B cell (primary cell): ENCODE measurements at places on chromosomes 5 and 9. TPM values are rescaled to one million over a fixed set of nuclear protein-coding genes. Genes with fewer than 3 reads are reported as not detected.

DNA sequence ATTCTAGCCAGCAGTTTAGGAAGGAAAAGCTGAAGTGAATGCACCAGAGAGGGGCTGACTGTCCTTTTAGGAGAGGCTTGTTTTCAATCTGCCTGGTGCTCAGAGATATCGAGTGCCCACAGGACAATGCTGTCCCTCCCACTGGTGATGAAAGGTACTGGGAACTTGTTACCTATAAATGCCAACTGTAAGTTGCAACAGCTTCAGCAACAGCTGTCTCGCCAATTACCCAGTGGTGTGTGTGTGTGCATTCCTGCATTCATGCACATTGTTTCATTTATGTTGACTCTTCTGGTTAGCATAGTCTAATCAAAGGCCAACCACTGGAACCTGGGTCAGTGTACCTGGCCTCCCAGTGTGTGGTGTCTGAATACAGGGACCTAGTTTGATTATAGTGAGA is 161.1 kb downstream of the CSNK1G3 start:
- H3K27me3 ChIP-seq: no peaks in the 10 kb centered on the region
- no peaks in the 10 kb centered on the region for H3K36me3 ChIP-seq
- H3K4me1 ChIP-seq: no peaks in the 10 kb centered on the region
- no peak overlapping the region for H3K27ac ChIP-seq

The EPB41L4A gene
- polyA plus RNA-seq: 0.48 and 1.8 TPM in 2 replicates

DNA sequence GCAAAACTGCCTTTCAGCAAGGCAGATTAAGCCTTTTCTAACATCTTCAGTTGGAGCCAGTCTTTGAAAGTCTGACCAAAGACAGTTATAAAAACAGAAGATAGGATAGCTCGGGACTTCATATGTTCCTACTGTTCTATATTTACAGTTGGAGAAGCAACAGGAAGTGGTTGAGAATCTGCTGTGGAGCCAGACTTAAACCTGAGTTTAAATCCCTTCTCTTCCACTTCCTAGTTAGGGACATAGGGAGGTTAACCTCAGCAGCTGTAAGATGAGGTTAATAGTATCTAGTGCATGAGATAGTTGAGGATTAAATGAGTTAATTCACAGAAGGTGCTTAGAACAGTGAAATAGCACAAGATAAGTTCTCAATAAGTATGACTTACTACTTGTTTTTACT is 84.5 kb upstream of the FREM1 start:
- no peaks in the 10 kb centered on the region for H3K36me3 ChIP-seq
- no peak overlapping the region for H3K4me3 ChIP-seq
- H3K4me1 ChIP-seq: no peaks in the 10 kb centered on the region
- no peaks in the 10 kb centered on the region for H3K27me3 ChIP-seq
- no peak overlapping the region for H3K27ac ChIP-seq

GRCh38 chr5:96053063-96053735 is 91.5 kb upstream of the ELL2 start:
- no peaks in the 10 kb centered on the region for H3K4me1 ChIP-seq
- no peak overlapping the region for H3K27ac ChIP-seq
- H3K36me3 ChIP-seq: no peaks in the 10 kb centered on the region
- H3K4me3 ChIP-seq: no peak overlapping the region
- DNase-seq: no peak

GRCh38 chr9:87075537-87075936 is 128.2 kb upstream of the GAS1 start:
- no peak for DNase-seq
- no peak overlapping the region for H3K4me3 ChIP-seq
- H3K27me3 ChIP-seq: no peaks in the 10 kb centered on the region
- no peaks in the 10 kb centered on the region for H3K4me1 ChIP-seq
- H3K27ac ChIP-seq: no peak overlapping the region

DNA sequence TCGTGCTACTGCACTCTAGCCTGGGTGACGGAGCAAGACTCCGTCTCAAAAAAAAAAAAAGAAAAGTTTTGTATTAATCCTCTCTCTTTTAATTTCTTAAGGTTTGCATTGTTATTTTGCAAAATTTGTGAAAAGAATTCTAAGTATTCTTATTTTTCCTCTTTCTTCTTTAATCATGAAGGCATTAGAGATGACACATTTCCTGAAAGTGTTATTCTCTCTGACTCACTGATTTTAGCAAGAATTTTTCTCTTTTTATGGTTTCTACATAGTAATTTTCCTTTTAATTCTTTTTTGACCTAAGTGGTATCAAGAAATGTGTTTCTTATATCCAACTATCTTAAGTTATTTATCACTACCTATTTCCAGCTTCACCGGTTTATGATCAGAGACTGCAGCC is 78.0 kb downstream of the NSUN2 start:
- H3K27me3 ChIP-seq: no peaks in the 10 kb centered on the region
- H3K4me1 ChIP-seq: no peaks in the 10 kb centered on the region
- DNase-seq: no peak
- H3K27ac ChIP-seq: no peak overlapping the region

The LHX3 gene
- polyA plus RNA-seq: 0.07 TPM in 2 replicates

- no peak overlapping the region for H3K4me3 ChIP-seq
- H3K27ac ChIP-seq: no peak overlapping the region
- no peaks in the 10 kb centered on the region for H3K36me3 ChIP-seq
- DNase-seq: no peak
- no peaks in the 10 kb centered on the region for H3K4me1 ChIP-seq
Measured at GRCh38 chr5:142439207-142439860, 114.5 kb upstream of the SPRY4 start.

The PAPPA gene
- polyA plus RNA-seq: not detected in 2 replicates

DNA sequence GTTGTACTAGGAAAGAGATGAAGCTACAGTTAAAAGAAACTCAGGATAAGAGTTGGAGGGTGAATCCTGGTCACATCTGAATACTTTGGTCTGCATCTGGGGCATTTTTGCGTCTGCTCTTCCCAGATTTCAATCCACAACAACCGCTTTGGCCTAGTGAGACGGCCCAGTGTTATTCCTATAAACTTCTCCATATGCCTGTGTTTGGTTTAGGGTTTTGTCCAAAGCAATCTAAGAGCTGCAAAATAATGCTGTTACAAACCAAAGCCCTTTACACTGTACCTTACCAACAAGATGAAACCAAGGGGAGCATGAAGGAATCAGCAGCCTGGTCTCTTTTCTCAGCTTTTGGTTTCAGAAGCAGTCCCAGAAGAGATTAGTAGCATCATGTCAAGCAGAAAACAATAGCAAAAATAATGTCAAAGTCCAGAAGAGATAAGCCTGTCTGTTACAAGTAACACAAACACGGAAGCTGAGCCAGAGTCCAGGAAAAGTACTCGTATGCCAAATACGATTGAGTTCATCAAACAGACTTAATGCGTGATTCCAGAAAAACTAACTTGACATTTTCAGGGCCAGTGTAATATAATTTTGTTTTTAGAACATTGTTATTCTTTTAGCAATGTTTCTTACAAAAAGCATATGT is 379.9 kb upstream of the ACO1 start:
- no peaks in the 10 kb centered on the region for H3K36me3 ChIP-seq
- no peak overlapping the region for H3K4me3 ChIP-seq
- DNase-seq: no peak
- H3K27ac ChIP-seq: no peak overlapping the region

DNA sequence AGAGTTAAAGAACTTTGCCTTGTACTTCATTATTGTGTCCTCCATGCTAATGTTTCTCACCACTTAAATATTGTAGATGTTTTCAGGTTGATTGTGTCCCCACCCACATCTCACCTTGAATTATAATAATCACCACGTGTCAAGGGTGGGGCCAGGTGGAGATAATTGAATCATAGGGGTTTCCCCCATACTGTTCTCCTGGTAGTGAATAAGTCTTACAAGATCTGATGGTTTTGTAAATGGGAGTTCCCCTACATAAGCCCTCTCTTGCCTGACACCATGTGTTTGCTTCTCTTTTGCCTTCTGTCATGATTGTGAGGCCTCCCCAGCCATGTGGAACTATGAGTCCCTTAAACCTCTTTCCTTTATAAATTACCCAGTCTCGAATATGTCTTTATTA is 248.3 kb downstream of the FBXL7 start:
- no peak overlapping the region for H3K27ac ChIP-seq
- H3K4me1 ChIP-seq: no peaks in the 10 kb centered on the region
- H3K4me3 ChIP-seq: no peak overlapping the region
- no peaks in the 10 kb centered on the region for H3K36me3 ChIP-seq
- no peaks in the 10 kb centered on the region for H3K27me3 ChIP-seq
- no peak for DNase-seq

The BTNL3 gene
- polyA plus RNA-seq: not detected in 2 replicates

- no peaks in the 10 kb centered on the region for H3K27me3 ChIP-seq
- H3K36me3 ChIP-seq: no peaks in the 10 kb centered on the region
- no peak overlapping the region for H3K27ac ChIP-seq
- no peak for DNase-seq
- H3K4me1 ChIP-seq: no peaks in the 10 kb centered on the region
Measured at GRCh38 chr5:39264528-39264927, 45.2 kb upstream of the FYB1 start.

GRCh38 chr9:37410969-37411785 is 11.3 kb upstream of the GRHPR start:
- no peaks in the 10 kb centered on the region for H3K27me3 ChIP-seq
- no peak overlapping the region for H3K4me3 ChIP-seq
- H3K27ac ChIP-seq: no peak overlapping the region
- no peaks in the 10 kb centered on the region for H3K36me3 ChIP-seq
- peaks cover 84% of the 10 kb centered on the region for H3K4me1 ChIP-seq

The PAEP gene
- polyA plus RNA-seq: not detected in 2 replicates

GRCh38 chr9:94799578-94800264 is 73.2 kb downstream of the AOPEP start:
- peaks cover 19% of the 10 kb centered on the region for H3K36me3 ChIP-seq
- no peak for DNase-seq
- no peak overlapping the region for H3K4me3 ChIP-seq
- no peaks in the 10 kb centered on the region for H3K27me3 ChIP-seq

- no peaks in the 10 kb centered on the region for H3K27me3 ChIP-seq
- H3K4me3 ChIP-seq: no peak overlapping the region
- no peaks in the 10 kb centered on the region for H3K36me3 ChIP-seq
Measured at GRCh38 chr9:123825342-123826060, 104.4 kb downstream of the DENND1A start.

GRCh38 chr5:73363911-73364730 is 84.5 kb downstream of the FOXD1 start:
- no peak for DNase-seq
- H3K36me3 ChIP-seq: no peaks in the 10 kb centered on the region
- H3K4me3 ChIP-seq: no peak overlapping the region
- no peaks in the 10 kb centered on the region for H3K4me1 ChIP-seq

GRCh38 chr9:106482733-106483132 is 380.2 kb upstream of the ZNF462 start:
- no peak overlapping the region for H3K4me3 ChIP-seq
- no peak overlapping the region for H3K27ac ChIP-seq

The SPOCK1 gene
- not detected in 2 replicates for polyA plus RNA-seq

The SH3TC2 gene
- polyA plus RNA-seq: 0.01 TPM in 1 of 2 replicates, not detected in the other

The MEGF10 gene
- not detected in 2 replicates for polyA plus RNA-seq

DNA sequence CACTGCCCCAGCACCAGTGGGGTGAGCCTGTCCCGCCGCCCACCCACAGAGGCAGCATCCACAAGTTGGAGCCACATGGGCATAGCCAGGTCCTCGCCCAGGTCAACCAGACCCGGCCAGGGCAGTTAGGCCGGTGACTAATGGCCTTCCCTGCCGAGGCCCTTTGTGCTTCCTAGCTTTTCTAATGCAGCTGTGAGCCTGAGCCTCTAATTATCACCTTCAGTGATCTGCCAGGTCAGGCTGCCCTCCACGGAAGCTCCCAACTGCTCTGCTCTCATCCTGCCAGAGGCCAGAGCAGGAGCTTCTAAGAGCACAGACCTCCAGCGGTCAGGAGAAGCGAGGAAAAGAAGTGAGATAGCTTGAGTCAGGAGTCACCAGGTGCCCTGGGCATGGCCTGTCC is 87.1 kb upstream of the PPP1R26 start:
- H3K27me3 ChIP-seq: no peaks in the 10 kb centered on the region
- H3K27ac ChIP-seq: no peak overlapping the region
- DNase-seq: no peak

The TMEM171 gene
- polyA plus RNA-seq: not detected in 2 replicates
